Kidney epithelial cell (primary cell): ENCODE measurements at places on chromosomes 3 and 15. TPM values are rescaled to one million over a fixed set of nuclear protein-coding genes. Genes with fewer than 3 reads are reported as not detected.

DNA sequence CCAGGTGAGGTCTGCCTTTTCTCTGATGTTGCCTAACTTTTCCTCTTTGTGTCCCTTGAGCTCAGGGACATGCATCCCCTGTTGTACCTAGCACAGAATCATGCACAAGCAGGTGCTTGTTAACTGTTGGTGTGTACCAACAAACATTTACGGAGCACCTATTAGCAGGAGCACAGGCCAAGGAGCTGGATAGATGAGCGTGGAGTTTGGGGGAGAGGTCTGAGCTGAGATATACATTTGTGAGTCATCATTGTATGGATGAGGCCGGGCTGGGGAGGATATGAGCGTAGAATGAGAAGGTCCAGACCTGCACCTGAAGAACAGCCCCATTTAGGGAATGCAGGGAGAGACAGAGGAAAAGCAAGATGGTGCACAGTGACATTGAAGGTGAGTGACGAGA is 53.4 kb downstream of the SMAD3 start:
- DNase-seq: no peak

The CX3CR1 gene
- not detected in 2 replicates for total RNA-seq

GRCh38 chr3:40243056-40243455 is 66.5 kb upstream of the EIF1B start:
- no peak for DNase-seq

- no peak for DNase-seq
Observed at GRCh38 chr15:89472785-89473256, 23.6 kb downstream of the RHCG start.

GRCh38 chr15:80636675-80637074 is 58.4 kb upstream of the ABHD17C start:
- DNase-seq: no peak

DNA sequence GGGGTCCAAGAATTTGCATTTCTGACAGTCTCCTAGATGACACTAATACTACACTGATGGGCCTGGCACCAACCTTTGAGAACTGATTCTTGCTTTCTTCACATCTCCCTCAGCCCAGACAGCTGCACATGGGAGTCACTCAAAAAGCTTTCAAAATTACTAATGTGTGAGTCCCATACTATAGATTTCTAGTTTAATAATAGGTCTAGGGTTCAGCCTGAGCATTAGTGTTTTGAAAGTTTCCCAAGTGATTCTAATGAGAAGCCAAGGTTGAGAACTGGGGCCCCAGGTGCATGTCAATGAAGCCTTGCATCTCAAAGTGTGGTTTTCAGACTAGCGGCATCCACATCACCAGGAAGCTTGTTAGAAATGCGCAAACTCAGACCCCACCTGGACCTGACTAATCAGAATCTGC is 159.9 kb upstream of the CMC1 start:
- DNase-seq: no peak

DNA sequence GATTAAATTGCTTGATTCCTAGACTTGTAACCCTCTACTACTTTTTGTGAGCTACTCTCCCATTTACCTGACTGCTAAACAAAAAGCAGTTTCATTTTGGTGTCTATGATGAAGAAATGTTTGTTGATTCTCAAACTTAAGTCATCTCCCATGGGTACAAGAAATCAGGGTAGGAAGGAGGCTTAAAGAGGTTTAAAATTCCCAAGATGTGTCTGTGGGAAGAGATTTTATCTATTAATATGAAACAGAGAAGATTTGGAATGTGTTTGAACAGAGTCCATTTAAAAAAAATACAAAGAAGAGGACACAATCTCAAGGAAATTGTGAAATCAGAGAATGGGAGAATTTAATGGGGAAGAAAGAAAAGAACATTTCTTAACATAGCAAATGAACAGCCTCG is 14.8 kb downstream of the P3H2 start:
- no peak for DNase-seq

The CACNA1D gene
- 0.21 and 0.55 TPM in 2 replicates for total RNA-seq

The IGSF10 gene
- under 0.01 TPM in 1 of 2 replicates, not detected in the other for total RNA-seq

DNA sequence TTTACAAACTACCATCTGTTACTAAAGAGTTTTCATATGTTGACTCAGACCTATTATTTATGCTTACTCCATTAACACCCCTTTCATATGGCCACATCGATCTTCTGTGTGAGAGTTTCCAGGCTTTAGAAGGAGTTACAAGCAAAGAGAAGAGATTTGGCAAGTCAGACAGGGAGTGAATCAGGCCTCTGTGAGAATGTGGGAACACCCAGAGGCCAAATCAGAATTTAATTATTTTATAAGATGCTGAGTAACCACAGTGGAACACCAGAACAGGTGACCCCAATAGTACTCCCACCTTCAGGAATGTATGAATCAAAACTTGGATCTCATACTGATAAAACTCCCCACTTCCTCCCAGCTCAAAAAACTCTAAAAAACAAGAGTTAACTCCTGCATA is 42.0 kb downstream of the IFT57 start:
- no peak for DNase-seq
